GM18507 (cell line): ENCODE measurements at places on chromosomes 12 and 14.

GRCh38 chr12:97940629-97941028 is 478.0 kb downstream of the RMST start:
- DNase-seq: no peak

DNA sequence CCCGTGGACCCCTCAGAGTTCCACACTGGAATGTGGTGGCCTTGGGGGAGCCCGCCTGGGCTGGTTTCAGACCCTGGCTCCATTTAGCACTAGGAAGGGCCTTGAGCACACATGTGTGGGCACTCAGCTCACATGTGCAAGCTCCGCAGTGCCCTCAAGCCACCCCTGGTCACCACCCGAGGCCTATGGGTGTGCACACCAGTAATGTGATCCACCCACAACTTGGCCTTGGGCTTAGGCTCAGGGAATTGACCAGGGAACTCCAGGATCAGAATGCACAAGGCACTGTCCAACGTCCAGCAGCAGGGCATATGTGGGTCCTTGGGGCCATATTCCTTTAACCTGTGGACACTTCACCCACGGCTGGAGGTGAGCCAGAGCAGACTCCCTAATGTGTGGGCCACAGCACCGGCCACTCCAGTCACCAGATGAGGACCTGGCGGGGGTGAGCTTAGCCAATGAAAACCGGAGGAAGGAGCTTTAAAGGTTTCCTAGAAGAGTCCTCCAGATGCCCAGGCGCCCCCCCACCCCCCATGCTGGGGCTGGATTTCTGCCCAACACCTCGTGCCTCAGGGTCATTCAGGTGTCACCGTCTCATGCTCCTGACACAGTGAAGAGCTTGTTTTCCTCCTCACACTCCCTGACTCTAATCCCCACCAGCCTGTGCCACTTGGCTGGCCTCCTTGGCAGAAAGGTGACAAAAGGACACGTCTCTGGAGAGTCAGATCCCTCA is 209.2 kb downstream of the ZFP36L1 start:
- no peak for DNase-seq

GRCh38 chr14:101352567-101352966 is 208.7 kb upstream of the DIO3 start:
- no peak for DNase-seq

GRCh38 chr14:88746052-88746451 is 46.7 kb downstream of the EML5 start:
- no peak for DNase-seq

DNA sequence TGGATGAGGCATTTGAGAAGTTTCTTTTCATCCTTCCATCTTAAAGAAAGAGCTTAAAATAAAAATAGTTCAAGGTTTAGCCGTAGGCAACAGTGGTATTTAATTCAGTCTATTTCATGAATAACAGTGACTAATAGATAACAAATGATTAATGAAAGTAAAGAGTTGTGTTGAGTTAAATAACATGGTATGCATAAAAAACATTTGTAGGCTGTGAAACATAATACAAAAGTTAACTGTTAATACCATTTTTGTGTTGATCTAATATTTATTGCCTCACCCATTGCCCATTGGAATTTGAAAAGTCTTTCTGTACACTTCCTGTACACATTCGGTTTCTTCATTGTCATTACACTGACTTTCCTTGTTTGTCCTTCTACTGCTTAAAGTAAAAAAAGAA is 108.6 kb upstream of the PDE3A start:
- DNase-seq: no peak

GRCh38 chr14:20684662-20685456 is 499 bp downstream of the RNASE4 start:
- no peak for DNase-seq

GRCh38 chr14:90109858-90110257 is 48.1 kb downstream of the KCNK13 start:
- DNase-seq: no peak

DNA sequence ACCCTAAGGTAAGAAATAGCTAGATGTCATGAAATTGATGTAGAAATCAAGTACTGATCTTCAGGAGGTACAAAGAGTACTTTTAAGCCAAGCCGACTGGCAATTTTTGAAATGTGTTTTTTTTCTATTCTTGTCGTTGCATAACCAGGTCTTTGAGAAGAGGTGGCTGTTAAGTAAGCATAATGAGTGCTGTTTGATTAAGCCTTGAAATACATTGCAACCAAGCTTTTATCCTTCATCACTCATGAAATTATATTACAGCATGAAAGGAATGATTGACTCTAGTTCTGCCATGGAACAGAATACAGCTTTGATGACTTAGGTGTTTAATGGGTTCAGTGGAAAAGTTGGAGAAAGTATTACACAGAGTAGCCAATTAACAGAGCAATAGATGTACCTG is 1720.2 kb upstream of the SEL1L start:
- DNase-seq: no peak

GRCh38 chr14:90603336-90603735 is 206.5 kb downstream of the CALM1 start:
- DNase-seq: no peak

DNA sequence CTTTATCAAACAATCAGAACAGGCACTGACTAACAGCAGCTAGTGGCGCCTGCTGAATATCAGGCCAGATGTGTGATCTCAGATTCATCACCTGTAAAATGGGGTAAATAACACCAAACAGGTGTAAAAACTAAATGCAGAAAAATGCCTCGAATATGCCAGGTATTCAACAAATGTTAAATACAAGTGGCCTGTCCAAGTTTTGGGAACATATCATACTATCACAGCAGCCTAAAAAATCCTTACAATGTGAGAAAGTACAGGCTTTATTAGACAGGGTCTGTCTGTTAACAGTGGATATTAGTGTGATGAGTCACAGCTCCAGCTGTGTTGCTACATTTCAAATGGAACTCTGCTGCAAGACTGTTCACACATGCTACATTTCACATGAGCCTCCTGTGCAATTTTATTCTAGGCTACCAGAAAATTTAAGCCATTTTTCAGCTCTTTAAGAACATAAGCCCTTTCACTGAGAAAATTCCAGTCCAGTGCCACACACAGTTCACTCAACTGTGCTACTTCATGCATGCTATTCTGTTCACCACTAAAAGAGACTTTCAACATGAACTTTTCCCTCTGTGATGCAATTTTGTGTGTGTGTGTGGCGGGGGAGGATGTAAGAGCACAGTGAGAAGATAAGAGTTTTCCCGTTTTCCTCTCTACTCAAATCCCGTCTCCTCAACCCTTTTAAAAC is 56.7 kb downstream of the MSRB3 start:
- no peak for DNase-seq

DNA sequence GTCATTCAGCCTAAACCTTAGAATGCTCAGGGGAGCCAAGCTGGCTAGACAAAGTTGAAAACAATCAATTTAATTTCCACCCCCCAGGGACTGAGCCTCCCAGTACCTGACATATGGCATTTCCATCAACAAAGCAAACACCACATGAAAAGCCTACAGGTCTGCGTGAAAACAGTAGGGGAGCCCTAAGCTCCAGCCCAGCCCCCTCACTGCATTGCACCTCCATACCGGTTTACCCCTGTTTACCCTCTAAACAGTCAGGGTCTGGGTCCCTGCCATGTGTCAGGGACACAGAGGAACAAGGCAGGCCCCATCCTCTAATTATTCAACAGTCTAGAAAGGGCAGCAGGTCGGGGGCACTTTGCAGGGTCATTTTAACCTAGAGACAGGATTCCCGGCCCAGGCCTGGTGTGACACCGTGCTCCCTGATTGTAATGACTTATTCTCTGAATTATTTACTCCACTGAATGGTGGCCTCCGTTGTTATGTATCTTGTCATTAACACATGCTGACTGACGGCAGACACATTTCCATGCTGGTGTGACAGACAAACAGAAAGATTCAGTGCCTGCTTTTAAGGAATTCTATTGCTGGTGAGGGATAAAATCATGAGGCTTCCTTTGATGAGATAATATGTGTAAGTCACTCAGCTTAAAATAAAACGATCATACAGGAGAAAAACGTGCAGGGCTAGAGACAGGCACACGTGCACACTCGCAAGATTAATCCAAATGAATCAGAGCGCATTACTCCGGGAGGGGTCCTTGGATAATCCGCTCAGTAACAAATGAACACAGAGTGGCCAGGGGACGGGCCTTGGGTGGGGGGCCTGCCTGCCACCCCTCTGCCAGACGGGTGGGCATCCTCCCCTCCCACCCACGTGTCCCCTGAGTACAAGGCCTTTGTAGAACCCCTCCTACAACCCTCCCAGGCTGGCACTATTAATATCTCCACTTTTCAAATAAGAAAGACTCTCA is 23.2 kb downstream of the CCDC88C start:
- no peak for DNase-seq

GRCh38 chr12:15873556-15873955 is 8.6 kb upstream of the STRAP start:
- no peak for DNase-seq

GRCh38 chr14:89428546-89429198 is 11.6 kb upstream of the FOXN3 start:
- DNase-seq: no peak

GRCh38 chr12:45611061-45611460 is 118.4 kb upstream of the ARID2 start:
- DNase-seq: no peak

- DNase-seq: no peak
Observed at GRCh38 chr12:18352312-18352711, 91.0 kb downstream of the PIK3C2G start.

DNA sequence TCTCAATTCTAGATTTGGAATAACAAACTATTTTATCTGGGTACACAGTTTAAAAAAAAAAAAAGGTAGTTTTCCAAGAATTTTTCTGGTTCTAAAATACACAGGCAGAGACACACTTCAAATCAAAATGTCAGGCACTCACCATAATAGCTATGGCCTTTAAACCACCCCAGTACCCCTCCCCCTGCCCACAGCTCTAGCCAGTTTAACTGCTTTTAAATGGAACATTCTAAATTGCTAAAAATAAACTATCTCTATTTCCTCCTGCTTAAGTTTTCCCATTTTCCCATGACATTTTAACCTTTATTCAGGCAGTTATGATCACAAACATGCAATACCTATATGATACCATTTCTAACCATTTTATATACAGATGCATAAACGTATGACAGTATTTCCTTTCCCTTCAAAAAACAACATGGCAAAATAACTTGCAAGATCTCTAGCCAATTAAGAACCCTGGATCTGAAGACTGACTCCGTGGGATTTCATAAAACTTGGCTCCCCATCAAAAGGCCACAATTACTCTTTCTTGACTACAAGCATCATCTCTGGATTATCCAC is 46.3 kb downstream of the PPP2R5E start:
- DNase-seq: no peak

DNA sequence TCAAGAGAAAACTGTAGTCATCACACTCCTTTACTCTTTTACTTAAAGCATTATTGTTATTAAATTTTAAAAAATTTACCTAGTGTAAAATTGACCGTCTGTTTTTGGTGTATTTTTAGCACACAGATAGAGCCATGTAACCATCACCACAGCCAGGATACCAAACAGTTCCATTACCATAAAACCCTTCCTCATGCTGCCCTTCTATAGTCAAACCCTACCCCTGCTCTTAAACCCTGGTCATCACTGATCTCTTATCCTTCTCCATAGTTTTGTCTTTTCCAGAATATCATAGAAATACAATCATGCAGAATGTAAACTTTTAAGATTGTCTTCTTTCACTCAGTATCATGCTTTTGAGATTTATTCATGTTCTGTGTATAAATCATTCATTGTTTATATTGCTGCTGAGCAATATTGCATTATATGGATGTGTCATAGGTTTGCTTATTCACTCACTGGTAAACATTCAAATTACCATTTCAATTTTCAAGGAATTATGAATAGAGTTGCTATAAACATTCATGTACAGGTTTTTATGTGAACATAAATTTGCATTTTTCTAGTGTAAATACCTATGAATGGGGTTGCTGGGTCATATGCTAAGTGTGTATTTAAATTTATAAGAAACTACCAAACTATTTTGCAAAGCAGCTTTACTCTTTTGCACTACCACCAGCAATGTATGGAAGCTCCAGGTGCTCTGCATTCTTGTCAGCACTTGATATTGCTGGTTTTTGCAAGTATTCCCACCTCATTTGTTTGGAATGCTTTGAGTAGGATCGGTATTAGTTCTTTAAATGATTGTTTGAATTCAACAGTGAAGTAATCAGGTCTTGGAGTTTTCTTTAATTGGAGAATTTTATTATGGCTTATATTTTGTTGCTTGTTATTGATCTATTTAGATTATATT is 125.5 kb downstream of the LMNTD1 start:
- no peak for DNase-seq

DNA sequence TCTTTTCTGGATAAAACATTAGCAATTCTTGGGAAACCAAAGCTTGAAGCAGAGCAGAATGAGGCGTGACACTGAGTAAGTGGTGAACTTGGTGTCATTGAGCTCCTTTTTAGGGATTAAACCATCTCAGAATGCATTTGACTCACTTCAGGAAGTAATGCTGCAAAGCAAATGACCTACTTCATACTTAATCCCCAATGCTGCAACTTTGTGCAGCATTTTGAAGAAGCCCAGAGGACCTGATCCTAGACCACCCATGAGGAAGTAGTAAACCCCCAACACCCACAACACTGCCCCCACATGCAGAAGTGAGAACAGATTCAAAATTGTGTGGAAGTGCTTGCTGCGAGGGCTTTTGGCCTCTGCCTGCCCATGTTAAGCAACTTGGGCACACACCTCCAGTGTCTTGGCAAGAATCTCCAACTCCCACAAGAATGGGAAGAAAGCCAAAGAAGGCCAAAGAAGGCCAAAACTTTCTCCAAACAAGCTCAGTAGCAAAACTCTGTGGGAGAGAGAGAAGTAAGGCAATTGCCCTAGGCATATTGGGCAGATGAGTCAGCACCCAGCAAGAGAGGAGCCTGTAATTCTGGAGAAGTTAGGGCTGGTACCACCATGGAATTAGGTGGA is 69.2 kb upstream of the ETV6 start:
- DNase-seq: no peak

- DNase-seq: no peak
Observed at GRCh38 chr14:75430526-75430925, 2.7 kb downstream of the JDP2 start.

- no peak for DNase-seq
Observed at GRCh38 chr14:106204063-106204462, 677.7 kb downstream of the TMEM121 start.

- DNase-seq: no peak
Observed at GRCh38 chr12:3933074-3933818, 60.0 kb upstream of the PARP11 start.

GRCh38 chr12:119931402-119931801 is 54.3 kb upstream of the CIT start:
- no peak for DNase-seq

DNA sequence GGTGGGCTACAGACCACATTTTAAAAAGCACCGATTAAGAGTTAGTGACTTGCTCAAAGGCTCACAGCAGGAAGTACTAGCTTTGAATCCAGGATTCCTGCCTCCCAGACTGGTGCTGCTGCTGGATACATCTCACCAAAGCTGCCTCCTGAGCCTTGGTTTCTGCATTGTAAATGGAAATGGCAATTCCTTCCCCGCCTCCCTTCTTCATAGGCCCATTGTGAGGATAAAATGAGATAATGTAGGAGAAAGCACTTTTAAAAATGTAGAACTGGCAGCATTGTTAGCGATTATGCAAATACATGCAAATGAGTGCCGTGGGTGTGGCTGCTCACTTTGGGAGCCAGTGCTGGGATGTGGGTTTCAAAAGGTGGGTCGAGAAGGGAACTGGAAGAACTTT is 15.4 kb downstream of the PDE1B start:
- DNase-seq: no peak

- no peak for DNase-seq
Observed at GRCh38 chr12:93894391-93895088, 217.4 kb downstream of the CRADD start.
